Retina (tissue), 1 donor: ENCODE measurements at places on chromosomes 3 and 15.

GRCh38 chr15:42106288-42106687 lies 11.9 kb upstream of the PLA2G4D start:
- DNase-seq, result no peak

DNA sequence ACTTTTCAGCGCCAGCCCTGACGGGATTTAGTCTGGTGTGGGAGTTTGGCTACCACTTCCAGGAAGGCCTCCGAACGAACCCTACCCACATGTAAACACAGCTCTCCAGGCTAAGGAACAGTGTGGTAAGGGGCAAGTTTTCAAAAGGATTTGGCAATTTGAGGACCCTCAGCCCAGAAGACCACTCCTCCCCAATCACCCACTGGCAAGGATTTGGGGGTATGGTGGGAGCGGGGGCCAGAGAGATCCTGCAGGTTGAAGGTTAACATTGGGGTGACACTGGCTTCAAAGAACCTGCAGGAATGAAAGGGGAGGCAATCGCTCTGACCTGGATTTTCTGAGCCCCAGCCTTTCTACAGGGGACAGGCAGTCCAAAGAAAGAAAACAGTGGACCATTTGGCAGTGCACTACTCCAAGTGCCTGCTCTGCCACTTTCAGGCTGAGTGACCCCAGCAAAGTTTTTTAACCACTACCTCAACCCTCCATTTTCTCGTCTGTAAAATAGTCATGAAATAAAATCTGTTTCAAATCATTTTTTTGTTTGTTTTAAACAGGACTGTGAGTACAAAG lies 34.5 kb downstream of the ZIC4 start:
- peak; percentile 28 for DNase-seq

DNA sequence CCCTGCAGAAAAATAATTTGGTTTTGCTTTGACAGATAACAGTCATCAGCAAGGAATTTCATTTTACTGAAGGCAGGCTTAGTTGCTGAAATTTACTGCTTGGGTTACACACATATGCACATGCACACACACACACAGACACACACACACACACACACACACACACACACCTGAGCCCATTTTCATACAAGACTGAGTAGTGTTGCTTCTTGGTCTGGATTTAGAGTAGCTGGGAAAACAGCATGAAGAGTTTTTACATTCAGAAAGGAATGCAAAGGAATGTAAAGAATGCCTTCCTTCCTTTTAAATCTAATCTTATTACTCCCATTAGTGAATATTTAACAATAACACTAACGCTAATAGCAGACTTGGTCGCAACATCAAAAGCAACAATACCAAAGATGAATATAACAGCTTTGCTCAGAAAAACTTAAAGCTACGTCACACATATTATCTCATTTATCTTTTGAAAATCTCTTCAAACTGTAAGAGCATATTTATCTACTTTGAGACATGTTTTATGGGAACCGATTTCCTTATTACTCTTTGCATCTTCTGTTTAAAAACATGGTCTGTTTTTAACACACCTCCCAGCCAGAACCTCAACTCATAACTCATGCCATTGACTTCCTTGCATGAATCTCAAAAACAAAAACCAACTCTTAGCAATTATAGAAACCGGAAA lies 32.5 kb downstream of the RFTN1 start:
- DNase-seq, result no peak

DNA sequence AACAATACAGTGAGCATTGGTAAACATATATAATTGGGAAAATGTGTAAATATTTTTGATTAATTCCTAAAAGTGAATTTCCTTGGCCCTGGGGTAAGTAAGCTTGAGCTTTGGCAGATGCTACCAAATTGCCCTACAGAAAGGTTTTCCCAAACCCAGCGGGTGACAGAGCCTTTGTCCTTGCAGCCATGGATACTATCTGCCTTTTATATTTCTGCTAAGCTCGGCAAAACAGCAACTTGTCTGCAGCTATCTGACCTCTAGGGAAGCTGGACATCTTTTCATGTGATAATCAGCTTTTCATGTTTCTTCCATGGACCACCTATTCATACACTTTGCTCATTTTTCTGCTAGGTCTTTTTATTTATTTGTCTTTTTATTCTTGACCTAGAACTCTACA lies 64.7 kb upstream of the SEC22A start:
- no peak for DNase-seq

DNA sequence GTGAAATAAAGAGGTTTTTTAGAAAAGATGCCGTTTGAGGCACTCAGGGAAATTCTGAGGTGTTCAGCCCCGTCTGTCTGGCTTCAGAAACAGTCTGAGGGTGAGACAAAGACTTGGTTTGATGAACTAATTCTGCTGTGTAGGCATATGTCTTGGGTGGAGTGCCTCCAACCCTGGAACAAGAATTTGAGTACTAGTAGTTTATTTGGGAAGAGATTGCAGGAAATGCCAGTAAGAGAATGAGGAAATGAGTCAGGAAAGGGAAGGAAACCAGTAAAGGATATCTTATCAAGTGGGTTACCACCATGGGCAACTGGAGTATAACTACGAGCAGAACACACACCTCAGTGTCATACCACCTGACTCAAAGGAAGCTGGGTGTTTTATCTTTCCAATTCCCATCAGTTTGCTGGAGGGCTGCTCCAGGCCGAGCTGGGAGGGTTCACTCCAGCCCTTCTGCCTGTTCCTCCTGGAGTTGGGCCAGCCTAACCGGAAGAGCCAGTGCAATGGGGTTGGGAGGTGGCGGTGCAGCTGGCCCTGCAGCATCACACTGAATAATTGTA lies 75.3 kb downstream of the TGFBR2 start:
- no peak for DNase-seq

- peak; percentile 24 for DNase-seq
Observed at GRCh38 chr3:141412936-141413354, 44.6 kb downstream of the ZBTB38 start.

DNA sequence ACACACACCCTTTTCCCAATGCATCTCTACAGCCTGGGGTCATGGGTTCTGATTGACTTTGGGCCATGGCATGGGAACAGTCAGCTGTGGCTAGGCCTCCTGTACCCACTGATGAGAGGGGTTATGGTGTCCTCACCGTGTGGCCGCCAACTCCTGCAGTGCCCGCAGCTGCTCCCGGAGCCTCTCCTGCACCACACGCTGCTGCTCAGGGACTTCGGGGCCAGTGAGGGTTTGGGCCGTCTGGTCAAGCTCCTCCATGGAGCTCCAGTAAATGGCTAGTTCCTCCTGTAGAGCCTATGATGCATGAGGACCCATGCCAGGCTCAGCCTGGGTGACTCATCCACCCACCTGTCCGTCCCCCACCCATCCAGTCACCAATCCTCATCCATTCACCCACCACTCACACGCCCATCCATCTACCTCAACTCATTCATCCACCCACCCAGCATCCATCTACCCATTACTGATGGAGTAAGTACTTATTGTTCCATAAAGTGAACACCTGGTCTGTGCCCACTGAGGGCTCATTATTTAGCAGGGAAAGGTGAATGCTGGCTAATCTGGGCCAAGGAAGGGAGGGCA lies 21.6 kb downstream of the SPTBN5 start:
- no peak for DNase-seq

GRCh38 chr3:16119887-16120286 lies 54.6 kb upstream of the GALNT15 start:
- no peak for DNase-seq

DNA sequence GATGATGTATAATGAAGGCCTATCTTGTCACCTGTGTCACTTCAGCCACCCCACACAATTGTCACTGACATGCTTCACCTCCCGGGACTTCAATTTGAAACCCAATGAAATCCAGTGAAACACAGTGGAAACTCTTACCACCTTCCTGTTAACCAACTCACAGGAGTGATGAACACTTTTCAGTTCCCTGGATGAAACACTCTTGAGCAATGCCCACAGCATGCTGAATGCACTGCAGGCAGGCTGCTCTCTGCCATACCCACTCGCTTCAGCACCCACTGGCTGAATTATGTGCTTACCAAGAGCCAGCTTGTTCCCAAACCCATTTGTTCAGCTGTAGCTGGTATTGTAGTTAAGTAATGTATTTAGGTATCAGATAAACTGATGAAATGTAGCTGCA lies 47.0 kb downstream of the MAP2K1 start:
- no peak for DNase-seq
